Stimulated activated CD4-positive, alpha-beta T cell treated with anti-CD3 and anti-CD28 coated beads, Interleukin-12 subunit alpha, Interleukin-12 subunit beta, amount 100 ng/mL, for 24 hours (primary cell): ENCODE measurements at places on chromosomes 11 and 22.

DNA sequence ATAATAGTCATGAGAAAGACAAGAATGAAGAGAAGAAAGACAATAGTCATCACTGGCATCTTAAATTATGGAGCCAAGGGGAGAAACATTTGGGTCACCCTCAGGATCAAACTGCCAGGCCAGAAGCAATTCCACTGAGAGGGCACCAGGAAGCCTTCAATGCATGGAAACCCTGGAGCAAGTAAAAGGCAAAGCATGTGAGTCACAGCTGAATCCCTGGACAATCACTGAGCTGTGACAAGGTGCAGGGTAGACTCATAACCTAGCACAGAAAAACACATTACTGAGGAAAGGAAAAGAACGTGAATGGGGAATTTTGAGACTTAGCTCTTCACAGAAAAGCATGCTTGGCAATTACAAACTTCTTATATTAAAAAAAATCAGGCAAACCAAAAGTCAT is 1.6 kb downstream of the KCNJ1 start:
- no peak for DNase-seq

GRCh38 chr22:36327922-36328551 is 59.7 kb downstream of the MYH9 start:
- DNase-seq, result no peak

GRCh38 chr11:36035454-36035853 is 91.6 kb downstream of the LDLRAD3 start:
- DNase-seq, result no peak

DNA sequence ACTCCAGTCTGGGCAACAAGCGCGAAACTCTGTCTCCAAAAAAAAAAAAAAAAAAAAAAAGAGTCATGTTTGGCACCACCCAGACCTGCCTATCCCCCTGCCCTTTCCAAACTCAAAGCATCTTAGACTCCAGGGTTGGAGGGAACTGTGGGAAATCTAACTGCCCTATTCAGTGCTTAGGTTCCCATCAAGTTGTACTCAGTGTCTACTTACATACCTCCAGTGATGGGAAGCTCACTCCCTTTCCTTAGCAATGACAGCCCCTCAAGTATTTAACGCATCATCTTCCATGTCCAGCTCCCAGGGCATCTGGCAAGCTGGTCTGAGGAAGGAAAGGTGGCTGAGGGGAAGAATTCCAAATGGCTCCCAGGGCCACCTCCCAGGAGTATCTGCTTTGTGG is 3.0 kb downstream of the ACTN3 start:
- DNase-seq, result no peak

GRCh38 chr22:50323900-50324299 is 2.9 kb downstream of the DENND6B start:
- DNase-seq, result no peak

DNA sequence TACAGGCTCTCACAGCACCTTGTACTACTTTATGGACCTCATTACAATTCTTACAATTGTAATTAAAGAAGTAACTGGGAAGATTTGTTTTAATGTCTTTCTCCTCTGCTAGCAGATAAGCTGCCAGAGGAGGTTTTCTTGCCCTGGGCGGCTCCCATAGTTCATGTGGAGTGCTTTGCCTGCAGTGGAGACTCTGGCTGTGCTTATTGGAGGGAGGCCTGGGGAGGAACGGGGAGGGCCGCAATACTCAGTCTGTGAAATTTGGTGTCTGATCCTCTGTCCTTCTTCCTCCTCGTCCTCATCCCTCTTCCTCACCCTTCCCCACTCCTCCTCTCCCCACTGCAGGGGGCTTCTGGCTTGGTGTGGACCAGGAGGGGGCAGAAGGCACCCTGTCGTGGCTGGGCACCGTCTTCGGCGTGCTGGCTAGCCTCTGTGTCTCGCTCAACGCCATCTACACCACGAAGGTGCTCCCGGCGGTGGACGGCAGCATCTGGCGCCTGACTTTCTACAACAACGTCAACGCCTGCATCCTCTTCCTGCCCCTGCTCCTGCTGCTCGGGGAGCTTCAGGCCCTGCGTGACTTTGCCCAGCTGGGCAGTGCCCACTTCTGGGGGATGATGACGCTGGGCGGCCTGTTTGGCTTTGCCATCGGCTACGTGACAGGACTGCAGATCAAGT is 5.6 kb downstream of the SLC35C1 start:
- DNase-seq, result no peak

GRCh38 chr11:71305041-71305440 is 52.7 kb upstream of the SHANK2 start:
- DNase-seq, result no peak
